CD4-positive, alpha-beta T cell treated with Interleukin-12 subunit alpha and Interleukin-12 subunit beta, for 1 hour (primary cell): ENCODE measurements at places on chromosomes 3 and 15.

- no peak for DNase-seq
These were observed 84.6 kb downstream of the MESD start for GRCh38 chr15:80904998-80905397.

GRCh38 chr3:8650583-8651416 lies 6.2 kb upstream of the SSUH2 start:
- no peak for DNase-seq

GRCh38 chr15:66939451-66940023 lies 125.9 kb upstream of the SMAD3 start:
- no peak for DNase-seq

GRCh38 chr3:169062501-169062900 lies 601.0 kb downstream of the MECOM start:
- DNase-seq, result no peak

GRCh38 chr3:179432451-179432850 lies 18.8 kb downstream of the GNB4 start:
- DNase-seq, result no peak
